ENCODE measurements at places on chromosomes 11 and 22.
A peak's percentile ranks its signal among the peaks of the same experiment; 100 is the strongest.

GRCh38 chr11:78418584-78419211 lies 1.1 kb upstream of the GAB2 start:
- DNase-seq: no peak

DNA sequence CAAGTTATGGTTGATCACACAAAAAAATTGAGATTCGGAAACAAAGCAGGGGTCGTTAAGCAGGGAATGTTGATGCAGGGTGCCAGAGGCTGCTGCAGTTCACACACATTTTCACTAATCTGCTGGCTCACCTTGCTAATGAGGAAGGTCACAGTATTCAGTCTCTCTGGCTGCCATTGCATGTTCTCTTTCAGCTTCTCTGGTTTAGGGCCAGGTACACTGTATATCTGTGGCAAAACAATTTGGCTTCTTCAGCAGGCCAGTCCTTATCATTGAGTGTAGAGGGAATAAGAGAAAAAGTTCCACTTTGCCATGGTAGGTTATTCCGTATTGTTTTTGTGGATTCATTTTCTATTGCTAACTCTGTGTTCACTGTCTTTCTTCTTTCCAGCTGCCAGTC lies 283.7 kb upstream of the ANO3 start:
- DNase-seq: no peak

DNA sequence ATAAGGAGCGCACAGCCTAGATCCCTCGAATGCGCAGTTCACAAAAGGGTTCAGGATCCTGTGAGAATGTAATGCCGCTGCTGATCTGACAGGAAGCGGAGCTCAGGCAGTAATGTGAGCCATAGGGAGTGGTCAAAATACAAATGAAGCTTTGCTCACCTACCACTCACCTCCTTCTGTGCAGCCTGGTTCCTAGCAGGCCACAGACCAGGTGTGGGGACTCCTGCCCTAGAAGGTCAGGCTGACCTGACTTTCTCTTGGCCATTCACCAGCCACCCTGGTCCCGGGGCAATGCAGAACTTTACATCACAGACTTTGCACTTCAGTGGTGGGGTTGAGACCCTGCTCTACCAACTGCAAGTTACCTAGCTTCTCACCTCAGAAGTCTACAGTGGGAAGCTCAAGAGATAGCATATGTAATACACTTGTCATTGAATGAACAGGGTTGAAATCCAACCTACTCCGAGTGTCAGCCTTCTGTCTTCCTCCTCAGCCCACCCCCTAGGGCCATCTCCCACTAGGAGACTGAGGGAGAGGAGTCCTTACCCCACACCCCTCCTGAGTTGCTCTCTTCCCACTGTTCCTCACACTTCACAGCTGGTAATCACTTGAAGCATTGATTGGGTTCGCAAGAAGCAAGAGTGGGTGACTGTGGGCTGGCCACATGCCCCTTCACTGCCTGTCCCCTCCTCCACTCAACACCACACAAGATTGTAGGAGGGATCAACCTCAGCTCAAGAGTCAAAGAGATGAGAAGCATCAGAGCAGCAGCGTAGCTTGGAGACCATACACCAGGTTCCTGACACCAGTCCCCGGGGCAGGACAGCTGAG lies 2.0 kb upstream of the KCNJ1 start:
- DNase-seq: no peak

- DNase-seq: no peak
Measured at GRCh38 chr11:32729976-32730375, 64.5 kb downstream of the CCDC73 start.

- no peak for DNase-seq
Measured at GRCh38 chr11:30282289-30282631, 40.6 kb upstream of the ARL14EP start.

GRCh38 chr22:36182056-36182455 lies 19.6 kb downstream of the APOL4 start:
- DNase-seq: no peak

DNA sequence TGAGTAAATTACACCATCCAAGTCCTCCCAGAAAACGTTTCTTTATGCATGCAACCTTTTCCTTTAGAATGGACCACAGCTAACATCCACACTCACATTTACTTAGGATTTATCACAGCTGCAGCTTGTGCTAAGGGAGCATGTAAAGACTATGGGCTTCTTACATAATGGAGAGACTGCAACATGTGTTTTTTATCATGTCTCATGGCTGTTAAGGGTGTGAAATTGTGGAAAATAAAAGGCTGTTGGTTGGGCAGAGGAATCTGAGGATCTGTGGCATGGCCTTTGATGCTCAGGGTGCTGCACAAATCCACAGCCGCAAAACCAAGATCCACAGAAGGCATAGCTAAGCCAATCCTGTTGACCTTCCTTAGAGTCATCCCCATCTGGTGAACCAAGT lies 112.0 kb upstream of the MTNR1B start:
- DNase-seq: no peak

GRCh38 chr22:11626422-11626773 lies 3901.6 kb upstream of the OR11H1 start:
- no peak for DNase-seq

- DNase-seq: no peak
Measured at GRCh38 chr11:77094841-77095365, 7.7 kb upstream of the OMP start.

- no peak for DNase-seq
Measured at GRCh38 chr22:25403284-25403810, 161.1 kb upstream of the GRK3 start.

- no peak for DNase-seq
Measured at GRCh38 chr22:44023404-44024287, 456 bp upstream of the PARVB start.

DNA sequence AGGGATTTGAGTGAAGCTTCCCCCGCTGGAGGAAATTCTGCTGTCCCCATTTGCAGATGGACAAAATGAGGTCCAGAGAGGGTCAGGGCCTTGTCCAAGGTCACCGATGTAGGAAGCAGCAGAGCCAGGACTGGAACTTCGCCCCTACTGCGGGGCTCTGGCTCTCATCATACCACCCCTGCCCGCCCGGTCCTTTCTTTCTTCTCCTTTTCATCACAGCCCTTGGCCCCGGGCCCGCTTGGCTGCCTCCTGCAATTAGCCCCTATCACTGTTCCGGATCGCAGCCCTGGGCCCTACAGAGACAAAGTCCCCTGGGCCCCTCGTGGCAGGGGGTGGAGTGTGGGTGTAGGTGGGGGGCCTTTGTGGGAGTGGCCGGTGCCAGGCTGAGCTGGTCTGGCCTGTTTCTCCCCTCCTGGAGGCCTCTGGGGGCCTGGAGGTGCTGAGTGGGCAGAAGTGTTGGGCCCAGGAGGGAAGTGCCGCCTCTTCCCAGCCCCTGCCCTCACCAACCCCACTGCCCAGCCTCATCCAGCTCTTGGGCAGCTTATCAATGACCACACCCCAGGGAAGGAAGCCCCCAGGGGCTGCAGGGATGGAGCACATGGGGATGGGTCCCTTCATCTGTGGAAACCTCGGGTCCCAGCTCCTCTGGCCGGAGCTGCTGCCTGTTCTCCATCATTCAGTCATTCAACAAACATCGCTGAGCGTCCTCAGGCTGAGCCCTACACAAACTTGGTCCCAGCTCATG lies 3.4 kb downstream of the EMID1 start:
- no peak for DNase-seq

GRCh38 chr11:35500744-35501143 lies 24.7 kb downstream of the PAMR1 start:
- no peak for DNase-seq

GRCh38 chr22:43996170-43996980 lies 27.7 kb upstream of the PARVB start:
- DNase-seq: no peak

DNA sequence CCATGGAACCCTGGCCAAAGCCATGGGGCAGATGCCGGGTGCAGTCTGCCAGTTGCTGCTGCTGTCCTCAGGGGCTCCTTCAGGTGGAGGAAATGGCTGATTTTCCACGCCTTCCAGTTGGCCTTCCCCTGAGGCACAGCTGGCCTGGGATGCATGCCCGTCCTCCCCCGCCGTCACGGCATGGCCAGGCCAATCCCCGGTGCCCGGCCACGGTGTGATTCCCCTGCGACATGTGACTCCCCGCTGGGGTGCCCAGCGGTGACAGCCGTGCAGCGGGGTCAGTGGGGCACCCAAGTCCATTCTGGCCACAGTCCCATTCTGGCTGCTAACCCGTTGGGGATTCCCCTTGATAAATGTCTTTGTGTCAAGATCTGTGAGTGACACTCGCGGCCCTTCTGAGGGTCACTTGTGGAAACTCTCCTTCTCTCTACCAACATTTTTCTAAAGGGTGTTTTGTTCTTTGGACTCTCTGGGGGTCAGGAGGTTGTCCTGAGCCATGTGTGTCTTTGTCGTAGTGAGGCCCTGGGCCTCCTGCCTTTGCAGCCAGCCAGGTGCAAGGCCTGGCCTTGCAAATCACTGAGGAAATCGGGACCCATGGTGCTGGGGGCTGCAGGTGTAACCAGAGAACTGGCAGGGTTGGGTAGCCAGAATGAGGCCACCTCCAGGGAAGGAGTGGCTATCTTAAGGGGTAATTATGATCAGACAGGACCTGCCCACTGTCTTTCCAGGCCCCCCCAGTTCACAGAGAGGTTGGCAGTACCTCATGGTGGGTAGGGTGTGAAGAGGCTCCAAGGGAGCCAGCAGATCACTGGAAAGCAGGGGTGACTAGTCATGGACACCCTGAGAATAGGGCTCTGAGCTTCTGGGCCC lies 37.1 kb downstream of the KCNQ1OT1 start:
- no peak for DNase-seq

DNA sequence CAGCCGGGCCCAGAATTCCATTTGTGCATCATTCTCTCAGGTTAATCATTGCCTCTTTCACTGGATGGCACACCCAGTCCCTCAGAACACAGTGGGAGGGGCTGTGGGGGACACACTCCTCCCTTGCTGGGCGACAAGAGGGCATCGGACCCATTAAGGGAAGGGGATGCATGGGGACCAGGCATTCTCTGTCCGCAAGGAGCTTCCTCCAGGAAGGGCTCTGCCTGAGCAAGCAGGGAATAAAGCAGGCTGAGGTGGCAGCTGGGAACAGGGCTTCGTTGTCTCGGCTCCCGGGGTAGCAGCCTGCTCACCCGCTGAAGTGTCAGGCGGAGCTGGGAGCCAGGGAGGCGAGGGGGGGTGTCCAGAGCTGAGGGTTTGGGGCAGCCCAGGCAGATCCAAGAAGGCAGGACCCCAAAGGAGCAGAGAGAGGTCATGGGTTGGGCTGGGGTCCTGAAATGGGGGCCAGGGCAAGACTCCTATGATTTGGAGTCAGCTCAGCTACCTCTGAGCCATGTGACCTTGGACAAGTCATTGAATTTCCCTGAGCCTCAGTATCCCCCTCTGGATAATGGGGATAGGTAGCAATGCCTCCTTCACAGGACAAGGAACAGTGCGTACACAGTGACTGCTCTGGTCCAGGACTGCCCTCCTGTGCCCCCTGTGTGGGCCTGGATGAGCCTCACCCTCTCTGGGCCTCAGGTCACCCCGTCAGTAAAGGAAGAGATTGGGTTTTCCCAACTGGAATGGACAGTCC lies 1.4 kb downstream of the GAL3ST1 start:
- DNase-seq: no peak

DNA sequence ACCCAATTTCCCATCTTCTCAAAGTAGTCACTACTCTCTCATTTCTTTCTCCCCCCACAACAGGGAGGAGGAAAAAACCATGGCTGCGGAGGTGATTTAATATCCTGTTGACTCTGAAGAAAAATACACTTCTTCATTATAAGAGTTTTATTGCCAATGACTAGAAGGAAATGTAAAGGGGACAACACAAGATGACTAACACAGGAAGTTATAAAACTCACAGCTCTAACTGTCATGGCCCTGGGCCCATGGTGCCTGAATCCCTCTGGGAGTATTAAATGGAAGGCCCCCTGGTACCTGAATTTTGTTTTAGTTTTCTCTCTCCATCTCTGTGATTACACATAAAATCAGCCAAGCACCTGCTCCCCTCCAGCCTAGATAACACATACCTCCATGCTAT lies 352.8 kb upstream of the FAT3 start:
- DNase-seq: no peak

GRCh38 chr11:102007567-102008437 lies 39.4 kb upstream of the CFAP300 start:
- peak; percentile 17 for DNase-seq

DNA sequence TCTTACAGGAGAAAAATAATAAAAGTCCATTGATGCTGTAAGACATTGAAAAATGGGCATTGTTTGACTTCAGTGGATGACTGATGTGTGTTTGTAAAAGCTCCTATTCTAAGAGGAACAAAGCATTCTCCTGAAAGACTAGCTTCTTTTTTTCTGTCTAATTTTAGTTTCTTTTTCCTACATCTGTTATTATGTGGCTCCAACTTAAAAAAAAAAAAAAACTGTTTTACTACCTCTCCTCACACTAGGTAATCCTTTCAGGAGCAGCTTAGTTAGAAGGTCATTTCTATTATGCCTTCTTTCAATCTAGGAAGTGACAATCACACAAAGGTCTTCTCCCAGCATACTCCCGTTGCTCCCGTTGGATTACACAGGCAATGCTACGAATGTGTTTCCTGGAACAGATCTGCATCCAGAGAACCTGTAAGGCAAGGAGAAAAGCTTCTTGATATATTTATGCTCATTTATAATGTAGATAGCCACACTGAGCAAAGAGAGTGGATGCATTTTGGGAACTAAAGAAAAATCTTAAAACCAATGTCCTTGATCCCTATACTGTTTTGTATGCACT lies 595.1 kb upstream of the CCDC179 start:
- DNase-seq: no peak

- DNase-seq: no peak
Measured at GRCh38 chr11:14237444-14237961, 121.5 kb downstream of the RRAS2 start.

DNA sequence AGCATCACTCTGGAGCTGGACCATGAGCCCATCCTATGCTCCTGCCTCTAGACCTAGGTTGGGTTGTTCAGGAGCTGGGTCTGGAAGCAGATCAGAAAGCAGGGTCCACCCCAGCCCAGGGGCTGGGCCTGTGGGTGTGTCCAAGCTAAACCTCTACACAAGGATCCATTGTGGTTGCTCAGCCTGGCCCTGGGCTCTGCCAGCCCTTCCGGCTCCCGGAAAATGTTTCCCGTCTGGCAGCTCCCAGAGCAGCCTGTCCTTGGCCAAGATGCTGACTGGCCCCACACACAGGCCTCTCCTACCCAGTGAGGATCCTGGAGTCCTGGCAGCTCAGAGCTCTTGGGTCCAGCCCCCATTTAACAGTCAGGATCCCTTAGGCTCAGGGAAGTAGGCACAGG lies 35.3 kb upstream of the FCHSD2 start:
- no peak for DNase-seq

DNA sequence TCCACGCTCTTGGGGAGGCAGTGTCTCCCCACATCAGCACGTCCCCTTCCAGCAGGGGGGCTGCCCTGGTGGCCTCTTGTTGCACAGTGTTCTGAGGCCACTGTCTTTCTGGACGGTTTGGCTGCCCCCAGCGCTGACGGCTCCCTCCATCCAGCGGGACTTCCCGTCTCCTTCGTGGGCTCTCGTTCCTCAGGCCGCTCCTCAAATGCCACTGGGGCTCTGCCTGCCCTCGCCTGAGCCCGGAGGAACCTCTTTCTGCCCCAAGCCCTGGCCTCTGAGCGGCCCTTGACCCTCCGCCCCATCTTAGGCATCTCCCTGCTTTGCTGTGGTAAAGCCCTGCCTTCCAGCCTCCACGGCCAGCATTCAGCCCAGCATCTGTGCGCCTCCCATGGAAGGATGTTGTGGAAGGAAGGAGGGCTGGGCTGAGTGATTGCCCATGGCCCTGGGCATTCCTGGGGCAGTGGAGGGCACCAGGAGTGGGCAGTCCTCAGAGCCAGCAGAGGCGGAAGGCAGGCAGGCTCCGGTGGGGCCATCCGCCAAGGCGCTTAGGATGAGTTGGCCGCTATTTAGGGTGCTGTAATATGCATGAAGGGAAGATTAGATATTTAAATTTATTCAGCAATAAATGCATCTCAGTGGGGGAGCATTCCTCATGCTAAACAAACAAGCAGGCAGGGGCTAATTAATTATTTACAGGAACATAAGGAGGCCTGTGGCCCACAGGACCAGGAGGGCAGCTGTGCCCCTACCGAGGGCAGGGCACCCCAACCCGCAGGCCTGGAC lies 17.8 kb downstream of the OTUB1 start:
- no peak for DNase-seq

Measured in SW 1271 (cell line).